Tibial artery (tissue), 4 donors: ENCODE measurements at places on chromosomes 6 and 20.

- no peak for DNase-seq
Observed at GRCh38 chr20:58001381-58001780, 227.1 kb downstream of the ANKRD60 start.

DNA sequence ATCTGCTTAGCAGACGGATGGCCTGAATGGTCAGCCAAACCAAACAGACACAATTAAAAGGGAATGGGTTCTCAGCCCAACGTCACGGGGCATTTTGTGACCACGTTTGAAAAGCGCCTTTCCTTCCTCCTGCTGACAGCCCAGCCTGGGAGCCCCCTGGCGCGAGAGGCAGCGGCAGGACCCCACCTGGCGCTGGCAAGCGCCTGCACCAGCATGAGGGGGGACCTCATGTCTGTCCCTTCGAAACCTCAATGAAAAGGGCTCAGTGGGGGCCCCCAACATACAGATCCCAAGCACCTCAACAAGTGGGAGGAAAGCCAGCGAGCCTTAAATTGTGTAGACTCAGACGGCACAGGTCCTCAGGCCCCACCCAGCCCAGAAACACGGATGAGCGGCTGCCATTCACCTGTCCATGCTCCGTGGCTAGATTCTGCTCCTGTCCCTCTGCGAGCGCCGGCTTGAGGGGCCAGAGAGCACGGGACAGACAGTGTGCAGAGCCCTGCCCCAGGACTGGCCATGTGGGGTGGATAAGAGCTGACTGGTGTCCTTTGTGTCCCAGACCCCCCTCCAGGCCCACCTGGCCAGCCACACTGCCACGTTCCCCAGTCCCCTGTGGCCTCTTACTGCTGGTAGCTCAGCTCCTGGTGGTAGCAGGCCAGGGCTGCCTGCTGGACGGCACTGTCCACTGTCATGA, 87.6 kb downstream of the NINL start:
- no peak for DNase-seq

- no peak for DNase-seq
Observed at GRCh38 chr6:88166493-88167351, 575 bp upstream of the CNR1 start.

DNA sequence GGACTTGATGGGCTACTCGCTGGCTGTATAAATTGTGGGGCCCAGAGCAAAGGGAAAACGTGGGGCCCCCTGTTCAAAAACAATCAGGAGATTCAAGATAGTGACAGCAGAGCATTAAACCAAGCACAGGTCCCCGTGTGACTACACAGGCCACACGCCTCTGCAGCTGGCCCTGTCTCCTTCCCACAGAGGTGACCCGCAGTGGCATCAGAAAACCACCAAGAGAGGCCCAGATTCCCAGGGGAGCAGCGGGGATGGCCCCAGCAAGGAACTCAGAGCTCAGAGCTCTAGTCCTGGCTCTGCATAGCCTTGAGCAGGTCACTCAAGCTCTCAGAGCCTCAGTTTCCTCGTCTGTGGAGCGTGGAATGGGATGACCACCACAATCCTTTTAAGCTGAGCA, 57.6 kb downstream of the CPNE5 start:
- DNase-seq, result no peak

DNA sequence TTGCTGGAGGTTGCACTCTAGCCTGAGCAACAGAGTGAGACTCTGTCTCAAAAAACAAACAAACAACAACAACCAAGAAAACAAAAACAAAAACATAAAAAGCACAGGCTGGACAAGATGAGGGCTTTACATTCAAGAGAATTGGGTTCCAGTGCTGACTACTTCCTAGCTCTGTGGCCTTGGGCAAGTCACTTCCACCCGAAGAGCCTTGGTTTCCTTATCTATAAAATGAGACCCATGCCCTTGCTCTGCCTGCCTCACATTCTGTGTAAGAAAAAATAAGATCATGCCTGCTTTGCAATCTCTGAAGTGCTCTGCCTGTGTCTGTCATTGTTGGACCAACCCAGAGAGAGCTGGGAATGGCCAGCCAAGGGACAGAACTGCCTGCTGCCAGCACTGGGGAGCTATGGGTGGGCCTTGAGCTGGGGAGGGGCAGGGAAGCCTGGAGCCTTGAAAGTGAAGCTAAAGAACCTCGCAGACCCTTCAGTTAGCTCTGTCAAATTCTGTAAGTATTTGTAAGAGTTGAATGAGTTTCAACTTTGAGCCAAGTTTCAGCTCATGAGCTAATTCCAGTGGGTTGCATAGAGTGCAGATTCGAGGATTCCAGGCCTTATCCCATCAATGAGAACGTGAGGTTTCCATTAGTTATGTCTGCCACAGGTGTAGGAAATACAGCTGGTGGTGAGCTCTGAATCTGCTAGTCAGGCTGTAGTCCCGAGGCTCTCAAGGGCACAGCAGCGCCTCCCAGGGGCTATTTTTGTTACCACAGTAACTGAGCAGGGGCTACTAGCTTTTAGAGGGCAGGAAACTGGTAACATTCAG, 93.2 kb downstream of the DLGAP4 start:
- DNase-seq, result no peak

GRCh38 chr6:29465801-29466200, 8.8 kb downstream of the OR2H1 start:
- DNase-seq, result no peak

- DNase-seq, result no peak
Observed at GRCh38 chr6:41798901-41799558, 11.5 kb downstream of the TOMM6 start.

- peak; percentile 48 for DNase-seq
Observed at GRCh38 chr20:23048283-23049200, 930 bp downstream of the THBD start.

DNA sequence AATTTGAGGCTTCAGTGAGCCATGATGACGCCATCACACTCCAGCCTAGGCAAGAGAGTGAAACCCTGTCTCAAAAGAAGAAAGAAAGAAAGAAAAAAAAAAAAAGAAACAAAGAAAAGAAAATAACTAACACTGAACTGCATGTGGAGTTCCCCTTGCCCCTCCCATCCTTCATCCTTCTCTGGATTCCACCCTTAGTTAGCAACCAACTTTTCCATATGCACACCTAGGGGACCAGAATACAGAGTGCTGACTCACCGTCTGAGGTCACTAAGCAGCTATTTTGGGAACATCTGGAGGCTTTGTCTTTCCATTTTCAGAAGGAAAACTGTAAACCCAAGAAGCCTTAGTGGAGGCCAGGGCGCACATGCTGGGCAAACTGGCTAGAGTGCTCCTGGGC, 257.4 kb downstream of the MAFB start:
- DNase-seq, result no peak

- DNase-seq, result no peak
Observed at GRCh38 chr6:106387875-106388274, 27.4 kb downstream of the CRYBG1 start.

- DNase-seq, result no peak
Observed at GRCh38 chr6:125346926-125347563, 45.3 kb upstream of the HDDC2 start.

DNA sequence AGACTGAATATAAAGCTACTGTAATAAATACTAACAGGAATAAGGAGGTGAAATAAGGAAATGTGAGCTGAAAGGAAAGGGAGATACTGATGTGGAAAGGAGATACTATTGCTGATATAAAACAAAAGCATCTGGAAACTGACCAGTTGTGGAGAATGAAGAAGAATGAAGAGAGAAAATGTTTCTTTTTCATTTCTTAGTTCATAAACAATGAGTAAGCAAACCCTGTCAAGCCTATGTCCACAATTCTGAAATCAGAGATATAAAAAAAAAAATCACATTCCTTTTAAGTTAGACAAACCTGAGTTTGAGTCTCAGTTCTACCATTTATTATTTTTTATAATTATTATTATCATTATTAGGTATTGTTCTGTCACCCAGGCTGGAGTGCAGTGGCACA, 121.6 kb upstream of the GJE1 start:
- DNase-seq, result no peak

DNA sequence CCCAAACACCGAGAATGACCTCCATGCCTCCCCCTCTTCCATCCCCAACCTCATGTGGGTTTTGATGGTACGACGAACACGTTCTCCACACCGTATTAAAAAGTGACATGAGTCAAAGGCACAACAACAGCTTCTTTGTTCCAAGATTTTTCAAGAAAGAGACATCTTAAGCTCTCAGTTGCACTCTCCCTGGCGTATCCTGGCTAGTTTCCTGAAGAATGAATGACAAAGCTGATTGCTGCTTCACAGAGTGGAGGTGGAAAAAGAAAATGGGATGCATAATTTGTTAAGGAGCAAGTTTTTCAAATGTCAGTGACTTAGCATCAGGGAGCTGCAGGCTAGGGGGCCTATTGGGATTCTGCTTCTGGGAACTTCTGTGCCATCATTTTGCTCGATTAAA, 95.5 kb downstream of the STK35 start:
- DNase-seq, result no peak

- no peak for DNase-seq
Observed at GRCh38 chr6:28134015-28134414, 7.7 kb upstream of the ZKSCAN8 start.

- no peak for DNase-seq
Observed at GRCh38 chr6:4128072-4128471, 7.3 kb downstream of the ECI2 start.

DNA sequence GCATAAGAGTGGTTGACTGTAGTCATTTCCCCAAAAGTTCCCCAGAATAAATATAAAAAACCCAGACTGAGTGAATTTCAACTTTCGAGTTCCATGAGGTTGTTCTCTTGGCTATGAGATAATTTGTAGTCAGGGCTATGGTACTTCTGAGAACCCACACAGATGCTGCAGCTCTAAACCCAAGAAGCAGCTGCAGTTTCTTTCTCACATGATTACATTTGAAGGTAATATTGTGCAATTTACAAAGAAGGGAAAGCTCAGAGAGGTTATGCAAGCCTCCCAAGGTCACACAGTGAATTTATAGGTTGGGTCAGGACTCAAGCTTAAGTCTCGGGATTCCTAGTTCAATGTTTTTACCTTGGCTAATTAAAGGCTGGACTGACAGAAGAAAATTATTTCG, 29.7 kb upstream of the CD93 start:
- DNase-seq, result peak; percentile 17

DNA sequence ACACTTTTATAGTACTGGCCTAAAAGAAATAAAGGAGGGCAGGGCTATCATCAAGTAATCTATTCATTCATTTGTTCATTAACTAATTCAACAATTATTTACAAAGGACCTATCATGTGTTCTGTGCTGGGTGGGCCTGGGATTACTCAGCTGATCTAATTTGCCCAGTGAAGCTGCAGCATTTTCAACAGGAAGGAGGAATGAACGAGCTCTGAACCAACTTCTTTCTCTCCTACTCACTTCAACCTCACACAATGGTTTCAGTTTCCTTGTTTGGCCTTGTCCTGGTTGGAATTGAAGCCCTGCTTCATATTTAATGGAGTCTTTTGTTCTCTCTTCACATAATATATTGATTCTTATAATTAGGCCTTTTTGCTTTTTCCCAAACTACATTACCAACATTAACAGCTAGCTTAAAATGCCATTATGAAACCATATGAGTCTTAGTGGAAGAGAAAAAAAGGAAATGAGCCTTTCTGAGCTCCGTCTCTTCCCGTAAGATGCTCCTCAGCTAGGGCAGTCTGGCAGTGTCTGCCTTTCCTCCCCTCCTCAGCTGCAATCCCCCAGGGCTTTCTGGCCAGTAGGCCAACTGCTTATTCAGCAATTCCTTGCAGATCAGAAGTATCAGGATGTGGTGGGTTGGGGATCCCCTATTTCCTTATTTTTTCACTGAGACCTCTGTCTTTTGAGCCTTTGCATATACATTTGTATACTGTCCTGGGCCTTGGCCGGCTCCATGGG, 79.4 kb upstream of the NRN1 start:
- DNase-seq, result no peak

DNA sequence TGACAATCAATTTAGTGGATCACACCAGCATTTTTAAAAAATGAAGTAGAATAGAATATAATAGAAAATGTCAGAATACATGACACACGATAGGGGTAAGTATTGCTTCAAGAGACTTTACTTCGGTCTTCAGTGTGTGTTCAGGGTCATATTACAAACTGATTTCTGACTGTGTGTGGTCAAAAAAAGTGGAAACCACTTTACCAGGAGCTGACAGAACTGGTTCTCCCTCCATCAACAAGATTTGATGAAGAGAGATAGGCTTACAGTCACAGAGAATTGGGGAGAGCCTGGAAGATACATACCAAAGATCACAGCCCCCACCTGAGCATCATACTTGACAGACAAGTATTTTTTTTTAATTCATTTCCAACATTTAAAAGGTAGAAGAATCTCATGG, 21.7 kb downstream of the ARMC2 start:
- DNase-seq, result no peak

DNA sequence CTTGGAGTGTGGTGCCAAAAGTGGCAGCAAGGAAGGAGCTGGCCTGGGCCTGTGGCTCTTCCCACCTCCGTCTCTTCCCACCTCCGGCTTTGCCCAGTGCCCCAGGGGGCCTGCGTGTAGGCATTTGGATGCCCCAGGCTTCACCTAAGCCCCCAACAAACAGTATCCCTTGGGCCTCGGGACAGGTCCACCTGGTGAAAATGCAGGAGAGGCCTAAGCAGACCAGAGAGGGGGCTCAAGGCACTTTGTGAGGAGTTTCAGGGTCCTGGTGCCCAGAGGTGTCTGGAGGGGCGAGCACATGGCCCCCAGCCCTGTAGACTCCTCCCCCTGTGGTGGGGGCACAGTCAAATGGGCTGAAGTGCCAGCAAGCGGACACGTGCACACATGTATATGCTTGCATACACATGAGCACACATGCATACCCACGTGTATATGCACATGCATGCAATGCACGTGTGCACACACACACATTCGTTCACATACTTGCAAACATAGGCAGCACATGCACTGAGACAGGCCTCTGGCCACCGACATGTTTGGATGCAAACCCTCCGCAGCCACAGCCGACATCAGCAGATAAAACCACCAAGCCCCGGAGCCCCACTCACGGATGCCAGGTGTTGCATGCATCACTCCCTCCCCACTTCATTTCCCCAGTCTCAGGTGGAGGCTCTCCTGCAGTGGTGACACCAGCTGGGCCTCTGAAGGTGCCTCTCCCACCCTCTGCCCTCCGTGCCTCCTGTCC, 124.5 kb downstream of the TAF4 start:
- DNase-seq, result peak; percentile 56

DNA sequence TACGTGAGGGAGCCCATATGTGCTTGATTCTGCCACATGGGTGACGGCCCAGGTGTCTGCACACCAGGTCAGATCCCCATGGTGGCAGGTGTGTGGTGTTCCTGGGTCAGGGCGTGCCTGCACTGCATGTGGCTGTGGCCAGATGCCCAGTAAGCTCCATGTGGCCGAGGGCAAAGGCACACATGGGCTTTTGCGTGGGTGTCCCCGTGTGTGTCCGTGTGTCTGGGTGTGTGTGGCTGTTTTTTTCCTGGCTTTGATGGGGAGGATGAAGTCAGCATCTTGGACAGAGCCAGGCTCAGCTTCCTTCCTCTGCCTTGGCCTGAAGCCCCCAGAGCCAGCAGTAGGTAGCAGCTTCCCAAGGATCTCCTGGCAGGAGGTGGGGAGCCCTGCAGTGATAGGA, 1.5 kb upstream of the TNXB start:
- DNase-seq, result no peak

- no peak for DNase-seq
Observed at GRCh38 chr6:72040111-72040510, 153.8 kb downstream of the RIMS1 start.

- DNase-seq, result no peak
Observed at GRCh38 chr6:4420160-4420865, 284.9 kb upstream of the ECI2 start.
